ENCODE measurements at places on chromosomes 3 and 15. TPM values are rescaled to one million over a fixed set of nuclear protein-coding genes. Genes with fewer than 3 reads are reported as not detected.

- no peak for DNase-seq
Observed at GRCh38 chr3:112681822-112682325, 40.9 kb upstream of the CCDC80 start.

FRMD5 gene
- 0.25 TPM for total RNA-seq

RBMS3 gene
- total RNA-seq, result 6.8 TPM

DNA sequence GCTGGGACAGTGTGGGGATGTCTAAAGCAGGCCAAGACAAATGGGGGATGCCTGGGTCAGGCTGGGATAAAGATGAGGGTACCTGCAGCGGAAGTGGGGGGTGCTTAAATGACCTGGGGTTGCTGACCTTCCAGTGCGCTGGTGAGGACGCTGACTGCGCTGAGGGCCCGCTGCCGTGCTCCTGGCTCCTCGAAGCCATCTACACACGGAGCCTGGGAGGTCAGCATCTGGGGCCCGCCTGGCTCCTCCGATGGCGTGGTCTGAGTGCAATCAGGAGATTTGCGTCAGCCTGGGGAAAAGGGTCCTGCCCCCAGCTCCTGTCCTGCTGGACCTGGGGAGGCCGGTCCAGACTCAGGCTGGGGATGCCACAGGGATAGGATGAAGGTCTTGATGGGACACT, 50.7 kb downstream of the SCN5A start:
- DNase-seq, result no peak

DNA sequence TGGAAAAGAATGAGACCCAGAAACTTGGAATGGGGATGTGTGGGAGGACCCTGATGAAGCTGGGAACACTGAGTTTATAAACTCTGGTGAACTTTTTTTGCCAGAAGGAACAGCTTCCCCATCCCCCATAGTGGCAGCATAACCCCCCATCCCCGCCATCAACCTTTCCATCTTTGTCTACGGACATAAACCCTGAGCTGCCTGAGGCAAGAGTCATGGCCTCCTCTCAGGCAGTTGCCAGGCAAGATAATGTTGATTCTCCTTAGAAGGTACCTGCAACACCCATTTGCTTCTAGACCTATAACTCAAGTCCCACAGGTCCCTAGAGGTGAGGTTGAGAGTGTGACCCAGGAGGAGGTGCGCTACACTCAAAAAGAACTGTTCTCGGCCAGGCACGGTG, 11.5 kb downstream of the MAP4 start:
- no peak for DNase-seq

GOLGA6A gene
- 1.4 TPM for total RNA-seq

GPR156 gene
- total RNA-seq, result 0.09 TPM
